Effector CD8-positive, alpha-beta T cell (primary cell): ENCODE measurements at places on chromosomes 16 and 17.
A peak's percentile ranks its signal among the peaks of the same experiment; 100 is the strongest.

DNA sequence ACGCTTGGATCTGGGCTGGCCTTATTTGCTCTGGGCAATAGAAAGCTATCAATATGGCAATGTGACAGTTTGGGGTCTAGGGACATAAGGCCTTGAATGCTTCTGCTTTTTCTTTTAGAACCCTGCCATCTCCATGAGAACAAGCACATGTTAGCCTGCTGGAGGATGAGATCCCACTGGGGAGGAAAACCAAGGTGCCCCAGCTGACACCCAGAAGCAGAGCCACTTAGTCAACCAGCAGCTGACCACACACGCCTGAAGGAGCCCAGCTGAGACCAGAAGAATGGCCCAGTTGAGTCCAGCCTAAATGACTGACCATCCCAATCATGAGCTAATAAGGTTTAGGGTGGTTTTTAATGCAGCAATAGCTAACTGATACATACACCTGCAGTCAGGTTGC lies 171.2 kb downstream of the AHSP start:
- DNase-seq: no peak

- no peak for DNase-seq
Observed at GRCh38 chr16:85844786-85845185, 45.3 kb downstream of the COX4I1 start.

DNA sequence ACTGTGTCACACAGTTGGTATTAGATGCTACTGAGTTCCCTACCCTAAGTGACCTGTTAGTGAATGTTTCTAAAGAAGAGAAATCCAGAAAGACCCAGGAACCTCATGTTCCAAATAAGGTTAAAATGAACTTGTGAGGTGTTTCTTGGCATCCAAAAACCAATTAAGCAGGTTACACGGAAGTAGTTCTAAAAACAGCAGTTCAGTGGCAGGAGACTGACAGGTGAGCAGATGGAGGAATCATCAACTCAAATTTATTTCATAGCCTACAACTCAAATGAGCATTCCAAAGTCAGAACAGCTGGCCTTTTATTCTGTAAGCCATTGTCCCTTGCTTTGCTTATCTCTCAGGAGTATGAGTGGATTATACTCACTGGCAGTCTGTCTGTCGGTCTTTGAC lies 188.3 kb downstream of the IRX3 start:
- DNase-seq: no peak

DNA sequence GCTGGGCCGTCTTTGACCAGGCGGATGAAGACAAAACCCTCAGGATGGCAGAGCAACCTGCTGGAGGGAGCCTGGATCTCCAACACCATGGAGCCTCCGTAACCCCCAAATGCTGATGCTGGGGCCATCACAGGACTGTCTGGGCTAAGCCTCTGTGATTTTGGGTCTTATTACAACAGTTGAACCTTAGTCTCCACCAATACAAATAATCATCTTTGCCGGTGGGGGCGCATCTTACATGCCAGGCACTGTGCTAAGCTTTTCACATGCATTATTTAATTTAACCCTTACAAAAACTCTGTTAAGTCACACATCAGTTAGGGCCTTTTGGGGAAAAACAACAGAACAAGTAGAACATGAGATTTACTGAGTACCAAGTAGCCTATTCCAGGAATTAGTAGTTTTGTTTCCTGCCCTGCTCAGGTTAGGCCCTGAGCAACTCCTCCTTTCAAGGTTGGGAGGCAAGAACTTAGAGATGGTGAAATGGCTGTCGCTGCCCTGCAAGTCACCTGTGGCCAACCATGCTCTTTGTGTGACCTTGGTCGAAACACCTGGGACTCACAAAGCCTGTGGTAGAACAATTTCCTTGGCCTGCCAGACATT lies 8.9 kb upstream of the ITGAM start:
- DNase-seq: no peak

GRCh38 chr17:17568772-17569195 lies 22.7 kb downstream of the PEMT start:
- peak; percentile 16 for DNase-seq

DNA sequence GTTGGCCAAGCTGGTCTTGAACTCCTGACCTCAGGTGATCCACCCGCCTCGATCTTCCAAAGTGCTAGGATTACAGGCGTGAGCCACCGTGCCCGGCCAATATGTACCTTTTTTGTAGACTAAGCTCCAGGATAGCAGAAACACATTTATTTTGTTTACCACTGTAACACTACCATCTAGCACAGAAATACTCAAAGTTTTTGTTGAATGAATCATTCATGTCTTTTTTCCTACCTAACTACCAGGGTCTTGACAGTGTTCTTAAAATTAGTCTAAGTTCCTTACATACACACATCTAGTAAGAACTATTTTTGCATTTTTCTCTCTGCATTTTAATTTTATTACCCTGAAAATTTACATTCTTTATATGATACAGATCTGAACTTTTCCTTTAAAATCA lies 44.4 kb downstream of the AKAP10 start:
- no peak for DNase-seq

GRCh38 chr17:72812823-72813222 lies 279.7 kb downstream of the SLC39A11 start:
- DNase-seq: no peak

- no peak for DNase-seq
Observed at GRCh38 chr16:12587170-12587569, 216.5 kb downstream of the CPPED1 start.

- no peak for DNase-seq
Observed at GRCh38 chr17:64216000-64216337, 47.1 kb downstream of the TEX2 start.

DNA sequence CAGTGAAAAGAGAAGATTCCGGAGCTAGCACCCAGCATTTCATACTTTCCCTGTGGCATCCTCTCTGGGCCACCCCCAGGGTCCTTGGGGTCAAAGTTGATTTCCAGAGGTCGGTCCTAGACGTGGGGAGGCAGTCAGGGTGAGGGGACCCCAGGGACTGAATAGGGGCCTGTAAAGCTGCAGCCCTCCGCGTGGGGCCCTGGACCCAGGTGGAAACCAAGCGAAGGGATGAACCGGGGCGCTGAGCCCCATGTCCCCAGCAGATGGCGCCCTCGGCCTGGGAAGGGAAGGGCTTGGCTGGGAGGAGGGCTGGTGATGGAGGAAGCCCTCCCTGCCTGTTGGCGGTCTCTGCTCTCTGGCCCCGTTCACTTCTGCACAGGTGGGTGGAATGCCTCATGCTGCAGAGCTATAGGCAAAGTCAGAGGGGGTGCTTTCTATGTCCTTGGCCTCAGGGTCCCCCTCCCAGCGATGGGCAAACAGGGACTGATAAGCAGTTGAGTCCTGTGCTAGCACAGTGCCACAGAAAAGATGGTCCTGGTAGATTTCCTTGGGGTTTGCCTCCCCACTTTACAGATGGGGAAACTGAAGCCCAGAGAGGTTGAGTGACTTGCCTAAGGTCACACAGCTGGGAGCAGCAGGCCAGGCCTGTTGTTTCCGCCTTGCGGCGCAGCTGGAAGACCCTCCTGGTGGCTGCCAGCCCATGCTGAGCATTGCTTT lies 163.4 kb upstream of the CIBAR2 start:
- DNase-seq: peak; percentile 58

- no peak for DNase-seq
Observed at GRCh38 chr16:65125871-65126270, 4.0 kb upstream of the CDH11 start.

DNA sequence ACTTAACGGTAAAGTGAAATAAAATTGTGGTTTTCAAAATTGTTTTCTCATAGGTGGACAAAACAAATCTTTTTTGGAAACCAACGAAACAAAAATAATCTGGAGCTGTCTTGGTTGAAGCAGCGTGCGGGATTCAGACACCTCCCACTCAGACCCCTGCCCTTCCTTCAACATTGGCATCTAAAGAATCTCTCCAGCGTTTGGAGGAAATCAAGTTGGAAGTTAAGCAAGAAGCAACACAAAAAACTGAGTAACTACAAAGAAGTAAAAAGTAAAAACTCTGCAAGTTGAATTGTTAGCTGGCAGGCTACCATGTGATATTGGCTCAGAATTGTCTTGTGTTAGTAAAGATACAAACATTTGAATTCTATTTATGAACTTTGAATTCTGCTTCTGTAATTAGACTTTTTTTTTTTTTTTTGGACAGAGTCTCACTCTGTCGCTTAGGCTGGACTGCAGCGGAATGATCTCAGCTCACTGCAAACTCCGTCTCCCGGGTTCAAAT lies 361.0 kb upstream of the PMFBP1 start:
- DNase-seq: no peak

DNA sequence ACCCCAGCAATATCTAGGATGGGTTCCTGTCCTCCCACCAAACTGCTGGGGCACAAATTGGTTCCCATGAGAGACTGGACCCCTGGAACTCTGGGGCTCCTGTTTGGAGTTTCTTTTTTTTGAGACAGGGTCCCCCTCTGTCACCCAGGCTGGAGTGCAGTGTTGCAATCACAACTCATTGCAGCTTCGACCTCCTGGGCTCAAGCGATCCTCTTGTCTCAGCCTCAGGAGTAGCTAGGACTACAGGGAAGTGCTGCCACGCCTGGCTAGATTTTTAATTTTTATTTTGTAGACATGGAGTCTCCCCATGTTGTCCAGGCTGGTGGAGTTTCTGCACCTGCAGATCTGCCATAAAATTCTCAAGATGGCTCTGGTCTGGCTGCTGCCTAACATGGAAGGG lies 56.3 kb upstream of the BRD7 start:
- no peak for DNase-seq
